ENCODE measurements at places on chromosomes 2 and 18.

DNA sequence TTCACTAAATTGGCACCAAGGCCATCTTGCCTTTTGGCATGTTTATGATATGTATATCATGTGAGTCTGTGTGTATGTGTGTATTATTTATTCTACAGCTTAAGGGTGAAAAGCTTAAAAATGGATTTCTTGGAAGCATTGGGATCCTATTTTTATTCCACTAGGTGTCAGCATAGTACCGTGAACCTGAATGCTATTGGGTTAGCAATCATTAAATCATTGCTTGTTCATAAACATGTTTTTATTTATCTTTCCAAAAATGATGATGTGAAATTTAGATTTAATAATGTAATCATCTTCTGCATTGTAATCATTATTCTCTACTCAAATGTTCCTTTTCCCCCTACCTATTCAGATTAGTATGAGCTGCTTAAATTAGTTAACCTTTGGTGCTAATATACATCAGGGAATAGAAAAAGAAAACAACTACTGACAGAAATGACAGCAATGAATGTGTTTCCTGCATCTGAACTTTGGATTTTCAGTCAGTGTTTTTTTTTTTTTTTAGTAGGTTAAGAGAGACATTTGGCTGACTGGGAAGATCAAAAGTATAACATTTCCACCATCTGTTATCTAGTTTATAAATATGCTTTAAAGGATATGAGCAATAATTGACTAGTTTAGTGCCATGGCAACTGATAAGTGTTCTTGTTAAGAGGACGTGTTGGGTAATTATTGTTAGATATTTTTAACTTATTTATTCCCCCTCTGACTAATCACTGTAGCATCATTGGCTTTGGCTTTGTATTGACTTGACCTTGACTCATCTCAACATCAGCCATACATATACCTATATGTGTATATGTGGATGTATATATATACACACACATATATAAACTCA lies 14.1 kb upstream of the ZSWIM2 start:
- DNase-seq = no peak

- DNase-seq = no peak
These were observed 2036.2 kb upstream of the PIK3C3 start for GRCh38 chr18:39918847-39919246.

DNA sequence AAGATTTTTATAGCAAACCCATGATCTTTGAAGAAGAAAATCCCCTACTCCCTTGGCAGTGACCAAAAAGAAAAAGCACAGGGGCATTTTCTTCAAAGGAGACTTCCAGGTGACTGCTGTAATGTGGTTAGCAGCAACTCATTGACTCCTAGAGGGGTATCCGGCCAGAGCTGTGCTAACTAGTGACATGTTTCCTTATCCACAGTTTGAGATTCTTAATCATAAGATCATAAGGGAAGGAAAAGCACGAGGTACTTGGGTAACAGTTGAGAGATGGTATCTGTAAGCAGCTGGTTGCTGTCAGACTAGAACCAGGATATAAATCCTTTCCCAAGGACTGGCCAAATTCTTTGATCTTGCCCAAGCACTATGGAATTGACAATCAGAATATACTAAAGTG lies 124.7 kb downstream of the MREG start:
- DNase-seq = no peak

- no peak for DNase-seq
These were observed 112.1 kb upstream of the FHL2 start for GRCh38 chr2:105510761-105511528.

DNA sequence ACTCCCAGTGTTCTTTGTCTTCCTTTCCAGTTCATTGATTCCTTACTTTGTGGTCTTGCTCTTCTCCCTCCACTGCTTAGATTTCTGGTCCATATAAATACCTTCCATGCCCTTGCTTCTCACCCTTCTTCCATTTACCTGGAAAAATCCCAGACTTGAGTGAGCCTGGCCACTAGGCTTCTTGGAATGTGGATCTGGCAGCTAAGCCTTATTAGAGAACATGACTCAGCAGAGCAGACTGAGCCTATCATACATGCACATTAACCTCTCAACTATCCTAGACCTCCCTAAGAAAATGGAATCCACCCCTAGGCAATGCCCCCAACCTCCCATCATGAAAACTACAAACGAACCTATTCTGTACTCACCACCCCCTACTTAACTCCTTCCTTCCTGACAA lies 127.7 kb downstream of the RHBDD1 start:
- DNase-seq = no peak

DNA sequence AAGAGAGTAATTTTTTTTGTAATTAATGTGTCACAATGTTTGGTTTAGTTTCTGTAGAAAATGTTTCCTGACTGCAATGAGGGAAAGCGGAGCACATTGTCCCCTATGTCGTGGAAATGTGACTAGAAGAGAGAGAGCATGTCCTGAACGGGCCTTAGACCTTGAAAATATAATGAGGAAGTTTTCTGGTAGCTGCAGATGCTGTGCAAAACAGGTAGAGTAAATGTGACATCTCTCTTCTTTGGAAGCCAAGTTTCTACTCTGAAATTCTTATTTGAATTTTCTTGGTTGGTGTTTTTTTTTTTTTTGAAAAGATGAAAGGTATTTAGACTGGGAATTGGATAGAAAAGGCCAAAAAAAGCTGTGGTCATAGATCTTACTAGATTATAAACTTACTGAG lies 20.0 kb downstream of the RNF138 start:
- no peak for DNase-seq

DNA sequence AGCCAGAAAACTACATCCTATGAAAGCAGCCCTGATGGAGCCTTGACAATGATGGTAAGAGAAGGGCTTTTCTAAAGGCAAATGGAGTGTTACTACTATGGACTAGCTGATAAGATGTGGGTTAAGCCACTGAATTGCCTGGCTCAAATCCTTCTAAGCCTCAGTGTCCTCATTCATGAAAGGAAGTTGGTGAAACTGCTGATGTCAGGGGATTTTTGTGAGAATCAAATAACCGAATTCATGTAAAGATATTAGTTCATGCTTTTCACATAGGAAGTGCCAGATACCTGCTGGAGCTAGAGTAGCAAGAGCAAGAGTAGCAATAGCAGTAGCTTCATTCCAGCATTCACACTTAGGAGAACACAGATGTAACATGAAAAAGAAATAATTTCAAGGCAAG lies 417.0 kb downstream of the METTL4 start:
- DNase-seq = no peak

GRCh38 chr2:34998741-34999140 lies 1356.8 kb upstream of the CRIM1 start:
- DNase-seq = no peak

DNA sequence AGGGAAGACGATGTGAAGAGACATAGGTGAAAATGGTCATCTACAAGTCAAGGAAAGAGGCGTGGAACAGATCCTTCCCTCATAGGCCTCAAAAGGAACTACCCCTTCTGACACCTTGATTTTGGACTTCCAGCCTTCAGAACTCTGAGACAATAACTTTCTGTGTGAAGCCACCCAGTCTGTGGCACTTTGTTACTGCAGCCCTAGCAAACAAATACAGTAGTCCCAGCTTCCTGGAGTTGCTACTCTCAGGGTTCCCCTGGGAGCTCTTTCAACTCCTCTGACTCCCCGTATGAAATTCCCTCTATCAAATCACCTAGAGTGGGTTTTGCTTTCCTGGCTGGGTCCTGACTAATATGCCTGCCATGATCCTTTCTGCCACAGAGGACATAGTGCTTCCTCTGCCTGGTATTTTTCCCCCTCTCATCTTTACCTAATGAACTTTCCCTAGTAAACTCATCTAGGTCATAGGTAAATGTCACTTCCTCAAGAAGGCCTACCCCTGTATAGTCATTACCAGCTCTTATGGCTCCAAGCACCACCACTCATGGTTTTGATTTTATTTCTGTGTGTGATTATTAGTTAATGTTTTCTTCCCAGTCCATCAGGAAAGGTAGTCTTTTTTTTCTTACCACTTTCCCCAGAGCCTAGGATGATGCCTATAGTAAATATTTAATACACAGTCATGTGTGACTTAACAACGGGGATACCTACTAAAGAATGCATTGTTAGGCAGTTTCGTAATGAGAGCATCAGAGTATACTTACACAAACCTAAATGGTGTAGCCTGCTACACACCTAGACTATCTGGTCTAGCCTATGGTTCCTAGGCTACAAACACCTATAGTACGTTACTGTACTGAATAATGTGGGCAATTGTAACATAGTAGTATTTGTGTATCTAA lies 111.5 kb upstream of the LGALSL start:
- DNase-seq = no peak

- DNase-seq = no peak
These were observed 231.1 kb downstream of the LRP1B start for GRCh38 chr2:141899740-141900139.

- DNase-seq = no peak
These were observed 41.0 kb upstream of the DOCK10 start for GRCh38 chr2:225083276-225083675.

- DNase-seq = no peak
These were observed 8.9 kb downstream of the PDCL3 start for GRCh38 chr2:100571668-100572067.

GRCh38 chr2:68330691-68331090 lies 10.9 kb upstream of the CNRIP1 start:
- no peak for DNase-seq

- DNase-seq = no peak
These were observed 7.1 kb upstream of the SOS1 start for GRCh38 chr2:39127973-39128372.

- no peak for DNase-seq
These were observed 106.2 kb downstream of the LPIN1 start for GRCh38 chr2:11852526-11853196.

DNA sequence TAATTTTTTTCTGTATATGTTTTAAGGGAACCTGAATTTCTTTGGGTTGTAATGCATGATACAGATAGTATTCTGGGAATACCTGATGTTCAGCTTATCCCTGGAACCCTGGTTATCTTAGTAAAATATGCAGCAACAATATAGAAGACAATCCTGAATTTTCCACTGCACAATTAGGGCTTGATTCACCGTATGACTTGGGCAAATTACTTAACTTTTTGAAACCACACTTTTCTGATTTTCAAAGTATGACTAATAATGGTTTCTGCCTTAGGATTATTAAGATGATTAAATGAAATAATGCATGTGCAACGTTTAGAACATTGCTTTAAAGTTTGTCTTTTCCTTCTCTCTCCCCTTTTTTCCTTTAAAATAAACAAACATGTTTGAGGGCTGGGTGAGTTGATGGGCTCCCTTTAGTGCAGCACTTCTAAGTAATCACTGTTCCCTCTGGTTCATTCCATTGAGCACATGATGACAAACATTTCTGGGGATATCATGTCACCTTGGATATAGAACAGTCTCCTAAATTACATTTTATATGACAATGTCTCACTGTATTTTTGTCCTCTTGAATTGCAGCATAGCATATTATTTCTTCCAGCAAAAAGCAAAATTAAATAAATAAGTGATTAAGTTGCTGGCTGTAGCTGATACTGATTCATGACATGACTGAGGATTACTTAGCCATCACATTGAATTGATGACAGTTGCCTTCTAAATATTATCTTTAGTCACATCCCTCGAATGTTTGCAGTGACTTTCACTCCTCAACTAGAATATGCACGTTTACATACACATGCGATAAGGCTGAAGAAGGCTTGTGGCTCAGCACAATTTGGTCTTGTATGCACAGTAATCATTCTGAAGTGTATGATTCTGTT lies 254.5 kb downstream of the NEDD4L start:
- DNase-seq = no peak

DNA sequence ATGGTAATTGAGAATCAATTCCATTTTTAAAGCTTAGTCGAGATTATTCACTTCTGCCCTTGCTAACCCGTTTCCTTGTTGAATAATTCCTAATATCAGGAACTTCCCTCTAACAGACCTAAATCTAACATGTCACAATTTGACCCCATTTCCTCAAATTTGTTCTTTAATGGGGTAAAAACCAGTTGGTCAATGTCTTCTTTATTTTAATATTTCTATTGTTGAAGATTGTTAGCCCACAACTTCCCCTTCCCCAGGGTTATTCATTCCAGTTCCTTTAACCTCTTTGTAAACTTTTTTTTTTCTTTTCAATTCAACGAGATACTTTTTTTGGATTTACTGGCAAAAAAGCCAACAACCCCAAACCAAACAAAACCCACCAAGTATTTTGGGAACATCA lies 7.3 kb downstream of the TNFRSF11A start:
- no peak for DNase-seq

DNA sequence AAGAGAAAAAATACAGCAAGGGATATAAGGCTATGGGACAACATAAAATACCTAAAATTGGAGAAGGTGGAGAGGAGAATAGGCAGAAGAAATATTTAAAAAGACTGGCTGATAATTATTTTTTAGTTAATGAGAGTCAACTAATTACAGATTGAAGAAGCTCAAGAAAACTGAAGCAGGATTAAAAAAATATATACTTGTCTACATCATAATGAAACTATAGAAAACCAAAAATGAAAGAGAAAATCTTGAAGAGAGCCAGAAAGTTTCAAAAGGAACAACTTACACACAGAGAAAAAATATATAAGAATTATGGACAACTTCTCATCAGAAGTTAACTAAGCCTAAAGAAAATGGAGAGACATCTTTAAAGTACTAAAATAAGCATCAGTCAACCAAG lies 62.9 kb upstream of the APCDD1 start:
- no peak for DNase-seq

DNA sequence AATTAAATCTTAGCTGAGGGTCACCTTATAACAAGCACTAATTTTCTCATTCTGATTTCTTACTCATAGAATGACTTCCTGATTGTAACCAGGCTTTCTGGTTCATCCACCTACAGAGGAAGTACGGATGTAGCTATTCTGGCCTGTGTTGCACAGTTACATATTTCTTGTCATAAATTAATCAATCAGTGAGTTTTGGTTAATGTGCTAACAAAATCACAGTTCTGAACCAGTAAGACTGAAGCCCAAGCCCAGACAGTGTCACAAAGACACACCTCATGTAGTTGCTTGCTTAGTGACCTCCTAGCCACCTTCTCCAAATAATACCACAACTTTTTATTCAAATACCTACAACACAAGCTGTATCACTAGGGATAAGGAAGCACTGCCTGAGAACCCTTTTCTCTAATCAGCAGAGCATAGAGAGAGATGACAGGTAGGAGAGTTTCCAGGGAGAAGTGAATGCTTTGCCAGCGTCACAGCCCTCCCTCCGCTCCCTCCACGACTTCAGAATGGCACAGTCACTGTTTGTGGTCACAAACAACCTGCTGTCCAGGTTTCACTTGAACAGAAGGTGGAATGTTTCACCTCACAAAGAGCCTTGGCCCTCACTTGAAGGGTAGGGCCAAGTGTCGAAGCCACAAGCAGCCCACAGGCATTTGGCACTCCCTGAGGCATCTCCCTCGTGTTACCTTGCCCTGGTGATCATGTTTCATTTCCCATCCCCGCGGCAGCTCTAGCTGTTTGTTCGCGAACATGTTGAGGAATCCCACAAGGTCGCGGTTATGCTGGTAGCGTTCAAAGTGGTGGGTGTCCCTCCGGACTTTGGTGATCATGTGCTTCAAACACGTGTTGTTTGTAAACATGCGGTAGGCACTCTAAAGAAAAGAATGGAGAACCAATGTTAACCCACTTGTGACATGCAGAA lies 120.8 kb upstream of the STK17B start:
- no peak for DNase-seq

Measured in dorsolateral prefrontal cortex (tissue), 122 donors.